Muscle of leg (tissue), 16 donors: ENCODE measurements at places on chromosomes 1 and 21. TPM values are rescaled to one million over a fixed set of nuclear protein-coding genes. Genes with fewer than 3 reads are reported as not detected.

The NUF2 gene
- 10.1 TPM for total RNA-seq

The BRINP3 gene
- total RNA-seq = 2.5 TPM

The PSRC1 gene
- 11.4 TPM for total RNA-seq

The LAPTM5 gene
- total RNA-seq = 5.6 TPM

The PTAFR gene
- 1.6 TPM for total RNA-seq

The VASH2 gene
- 25.3 TPM for total RNA-seq

DNA sequence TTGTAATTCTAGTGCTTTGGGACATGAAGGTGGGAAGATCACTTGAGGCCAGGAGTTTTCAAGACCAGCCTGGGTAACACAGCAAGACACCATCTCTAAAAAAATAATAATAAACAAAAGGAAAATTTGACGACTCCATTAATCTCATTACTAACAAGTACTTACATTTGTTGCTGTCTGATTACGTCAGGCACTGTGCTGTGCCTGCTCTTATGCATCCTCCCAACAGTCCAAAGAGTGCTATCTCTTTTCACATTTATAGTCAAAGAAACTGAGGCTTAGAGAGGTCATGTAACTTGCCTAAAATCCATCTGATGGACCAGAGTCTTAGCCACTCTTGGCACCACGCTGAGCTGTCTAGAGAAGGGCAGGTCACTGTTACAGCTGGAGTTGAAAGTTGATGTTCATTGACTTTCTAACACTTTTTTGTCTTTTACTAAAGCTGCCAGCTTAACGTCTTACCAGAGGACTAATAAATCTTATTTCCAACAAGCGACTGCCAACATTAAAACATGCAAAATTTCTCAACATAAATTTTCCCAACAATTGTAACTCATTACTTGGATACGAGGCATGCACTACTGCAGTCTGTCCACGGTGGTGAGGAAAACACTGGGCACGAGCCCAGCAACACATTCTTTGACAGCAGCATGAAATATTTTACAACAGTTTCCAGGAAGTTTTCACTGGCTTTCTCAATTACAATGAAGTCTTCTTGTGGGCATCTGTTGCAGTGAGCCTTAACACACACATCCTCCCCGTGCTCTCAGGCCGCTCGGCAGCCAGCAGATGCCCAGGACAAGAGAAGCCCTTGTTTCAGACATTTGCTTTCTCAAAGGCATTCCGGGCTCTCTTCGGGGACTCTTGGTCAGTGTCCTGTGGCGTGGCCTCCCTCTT lies 262.9 kb upstream of the PROX1 start:
- no peaks in the 10 kb centered on the region for H3K36me3 ChIP-seq
- peaks cover 15% of the 10 kb centered on the region for H3K4me1 ChIP-seq
- H3K4me3 ChIP-seq = no peak overlapping the region
- H3K27ac ChIP-seq = peak overlapping the region; percentile 88

- H3K27ac ChIP-seq = no peak overlapping the region
- H3K36me3 ChIP-seq = no peaks in the 10 kb centered on the region
- peaks cover 11% of the 10 kb centered on the region for H3K4me1 ChIP-seq
- H3K27me3 ChIP-seq = no peaks in the 10 kb centered on the region
- DNase-seq = no peak
- H3K4me3 ChIP-seq = no peak overlapping the region
These were observed 80.6 kb upstream of the C1orf105 start for GRCh38 chr1:172339842-172340241.

DNA sequence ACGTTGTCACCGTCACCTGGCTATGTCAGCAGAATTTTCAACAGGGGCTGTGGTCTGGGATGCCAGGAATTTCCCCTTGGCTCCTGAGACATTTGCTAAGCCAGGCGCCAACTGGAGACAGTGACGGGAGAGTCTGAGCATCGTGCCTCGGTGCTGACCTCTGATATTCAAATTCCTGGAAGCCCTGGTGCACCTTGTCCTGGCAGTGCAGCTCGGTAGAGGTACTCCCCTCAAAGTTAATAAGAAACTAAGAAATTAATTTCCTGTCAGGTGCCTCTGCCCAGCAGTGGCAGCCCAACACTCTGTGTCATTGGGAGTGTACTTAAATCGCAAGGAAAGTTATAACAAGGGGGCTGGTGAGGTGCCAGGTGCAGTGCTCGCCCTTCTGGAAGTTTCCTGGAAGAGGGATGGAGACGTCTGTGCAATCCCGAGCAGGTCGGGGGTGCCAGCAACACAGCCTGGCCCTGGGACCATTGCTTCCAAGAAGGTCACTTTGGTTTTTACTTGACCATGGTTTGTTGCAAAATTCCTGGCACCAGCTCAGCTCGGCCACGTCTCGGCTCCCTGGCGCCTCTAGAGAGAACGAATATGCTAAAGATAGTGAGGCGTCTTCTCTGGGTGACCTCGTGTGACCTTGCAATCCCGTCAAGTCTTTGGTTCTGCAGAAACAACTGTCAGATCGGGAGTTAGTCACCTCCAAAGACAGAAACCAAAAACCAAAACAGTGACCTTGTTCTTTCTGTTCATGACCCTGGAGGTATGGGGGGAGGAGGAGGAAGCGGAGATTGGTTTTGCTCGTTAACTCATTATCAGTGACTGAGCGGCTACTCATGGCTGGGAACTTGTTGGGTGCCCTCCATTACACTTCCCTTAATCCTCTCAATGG lies 149.5 kb upstream of the VAMP3 start:
- no peaks in the 10 kb centered on the region for H3K36me3 ChIP-seq
- H3K27ac ChIP-seq = no peak overlapping the region
- peaks cover 7% of the 10 kb centered on the region for H3K27me3 ChIP-seq
- no peaks in the 10 kb centered on the region for H3K4me1 ChIP-seq
- DNase-seq = no peak

GRCh38 chr1:147794570-147794969 lies 34.2 kb upstream of the GJA5 start:
- H3K4me3 ChIP-seq = no peak overlapping the region
- no peaks in the 10 kb centered on the region for H3K36me3 ChIP-seq
- H3K27me3 ChIP-seq = no peaks in the 10 kb centered on the region

- DNase-seq = no peak
- H3K4me3 ChIP-seq = no peak overlapping the region
- no peaks in the 10 kb centered on the region for H3K4me1 ChIP-seq
- no peaks in the 10 kb centered on the region for H3K36me3 ChIP-seq
- H3K27me3 ChIP-seq = no peaks in the 10 kb centered on the region
These were observed 19.1 kb downstream of the SELP start for GRCh38 chr1:169610858-169611257.

GRCh38 chr21:23021481-23021880 lies 2023.3 kb downstream of the NCAM2 start:
- H3K36me3 ChIP-seq = no peaks in the 10 kb centered on the region
- no peaks in the 10 kb centered on the region for H3K4me1 ChIP-seq
- H3K27me3 ChIP-seq = no peaks in the 10 kb centered on the region
- H3K27ac ChIP-seq = no peak overlapping the region

GRCh38 chr1:179053486-179053885 lies 27.8 kb downstream of the FAM20B start:
- no peak overlapping the region for H3K27ac ChIP-seq
- no peaks in the 10 kb centered on the region for H3K27me3 ChIP-seq
- DNase-seq = no peak
- H3K36me3 ChIP-seq = peaks cover 15% of the 10 kb centered on the region

GRCh38 chr1:150161747-150162581 lies 12.2 kb downstream of the PLEKHO1 start:
- peak; percentile 47 for DNase-seq
- H3K36me3 ChIP-seq = peaks cover 38% of the 10 kb centered on the region
- peaks cover 34% of the 10 kb centered on the region for H3K4me1 ChIP-seq
- H3K27me3 ChIP-seq = no peaks in the 10 kb centered on the region
- H3K4me3 ChIP-seq = no peak overlapping the region
- H3K27ac ChIP-seq = peak overlapping the region; percentile 97

DNA sequence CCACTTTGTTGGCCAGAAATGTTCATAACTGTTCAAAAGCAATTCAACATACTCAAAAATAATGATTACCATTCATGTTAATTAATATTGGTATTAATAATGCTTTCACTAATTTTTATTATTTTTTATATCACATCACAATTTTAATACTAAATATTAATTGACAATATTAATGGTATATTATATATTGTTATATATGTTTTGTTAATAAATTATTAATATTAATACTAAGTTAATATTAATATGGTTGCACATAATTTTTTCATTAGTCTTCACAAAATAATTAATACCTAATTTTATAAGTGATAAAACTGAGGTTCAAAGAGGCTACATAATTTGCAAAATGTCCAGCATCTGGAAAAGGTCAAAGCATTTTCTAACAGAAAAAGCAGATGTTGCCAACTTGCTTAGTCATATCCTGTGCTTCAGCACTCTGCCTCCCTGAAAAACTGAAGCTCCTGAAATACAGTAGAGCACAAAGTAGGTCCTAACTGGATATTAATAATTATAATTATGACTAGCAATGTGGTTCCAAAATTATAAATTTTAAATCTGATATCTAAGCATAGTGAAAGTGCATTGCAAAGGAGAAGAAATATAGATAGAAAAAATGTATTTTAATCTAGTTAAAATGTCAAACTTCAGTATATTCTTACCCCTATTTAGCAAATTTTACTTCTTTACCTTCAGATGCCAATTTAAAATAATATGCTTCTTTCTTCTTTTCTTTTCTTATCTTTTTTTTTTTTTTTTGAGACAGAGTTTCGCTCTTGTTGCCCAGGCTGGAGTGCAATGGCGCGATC lies 123.2 kb upstream of the TNFSF4 start:
- H3K27ac ChIP-seq = no peak overlapping the region
- H3K4me1 ChIP-seq = peaks cover 2% of the 10 kb centered on the region
- H3K36me3 ChIP-seq = no peaks in the 10 kb centered on the region

DNA sequence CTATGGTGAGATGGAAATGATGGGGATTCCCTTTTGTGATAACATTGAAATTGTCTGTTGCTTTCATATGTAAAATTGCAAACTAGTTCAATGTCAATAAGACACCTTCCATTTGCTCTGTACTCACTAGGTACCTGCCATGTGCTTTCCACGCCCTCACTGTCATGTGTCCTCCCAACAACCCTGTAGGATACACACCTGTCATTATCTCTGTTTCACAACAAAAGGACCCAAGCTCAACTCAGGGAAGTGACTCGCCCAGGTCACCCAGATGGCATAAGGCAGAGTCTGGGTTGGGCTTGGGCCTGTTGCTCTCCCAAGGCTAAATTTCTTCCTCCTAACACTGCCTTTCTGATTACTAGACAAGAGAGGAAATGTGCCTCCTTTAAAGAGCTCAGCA lies 45.3 kb upstream of the MCOLN3 start:
- no peak overlapping the region for H3K4me3 ChIP-seq
- H3K4me1 ChIP-seq = no peaks in the 10 kb centered on the region

GRCh38 chr21:27219068-27219467 lies 252.2 kb upstream of the ADAMTS5 start:
- no peaks in the 10 kb centered on the region for H3K36me3 ChIP-seq
- no peaks in the 10 kb centered on the region for H3K27me3 ChIP-seq
- no peaks in the 10 kb centered on the region for H3K4me1 ChIP-seq
- no peak for DNase-seq
- no peak overlapping the region for H3K4me3 ChIP-seq

- no peak overlapping the region for H3K27ac ChIP-seq
- H3K36me3 ChIP-seq = no peaks in the 10 kb centered on the region
- DNase-seq = no peak
- H3K27me3 ChIP-seq = no peaks in the 10 kb centered on the region
These were observed 2019.8 kb downstream of the NCAM2 start for GRCh38 chr21:23017989-23018388.

DNA sequence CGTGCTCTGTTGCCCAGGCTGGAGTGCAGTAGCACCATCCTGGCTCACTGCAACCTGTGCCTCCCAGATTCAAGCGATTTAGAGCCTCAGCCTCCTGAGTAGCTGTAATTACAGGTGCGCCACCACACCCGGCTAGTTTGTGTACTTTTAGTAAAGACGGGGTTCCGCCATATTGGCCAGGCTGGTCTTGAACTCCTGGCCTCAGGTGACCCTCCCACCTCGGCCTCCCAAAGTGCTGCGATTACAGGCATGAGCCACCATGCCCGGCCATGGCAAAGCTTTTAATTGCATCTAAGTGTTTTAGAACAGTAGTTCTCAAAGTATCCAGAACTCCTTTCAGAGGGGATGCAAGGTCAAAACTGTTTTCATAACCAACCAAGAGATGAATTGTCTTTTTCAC lies 25.1 kb upstream of the IFNGR2 start:
- peaks cover 14% of the 10 kb centered on the region for H3K4me1 ChIP-seq
- H3K27ac ChIP-seq = no peak overlapping the region
- no peak for DNase-seq
- no peak overlapping the region for H3K4me3 ChIP-seq
- no peaks in the 10 kb centered on the region for H3K36me3 ChIP-seq
- H3K27me3 ChIP-seq = peaks cover 5% of the 10 kb centered on the region

DNA sequence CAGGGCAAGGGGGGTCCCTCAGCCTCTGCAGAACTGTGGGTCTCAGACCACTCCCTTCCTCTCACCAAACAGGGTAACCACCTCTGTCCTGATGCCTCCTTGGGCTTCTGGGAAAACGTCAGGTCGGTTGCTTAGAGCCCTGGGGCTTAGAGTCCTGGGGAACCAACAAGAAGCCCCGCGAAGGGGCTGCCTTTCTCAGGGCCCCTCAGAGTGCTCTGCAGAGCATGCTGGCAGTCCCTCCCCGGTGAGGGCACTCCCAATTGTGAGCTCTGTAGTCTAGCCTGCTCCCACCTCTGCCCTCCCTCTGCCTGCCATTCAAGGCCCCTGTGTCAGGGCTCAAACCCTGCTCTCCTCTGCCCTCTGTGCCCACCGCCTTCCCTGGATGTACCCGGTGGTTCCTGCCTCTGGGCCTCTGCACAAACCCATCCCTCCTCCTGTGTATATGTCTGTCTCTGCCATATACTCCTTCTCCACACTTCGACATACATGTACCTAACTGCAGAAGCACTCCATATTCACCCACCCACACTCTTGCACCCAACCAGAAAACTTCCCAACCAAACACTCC lies 92.3 kb downstream of the DMRTB1 start:
- no peaks in the 10 kb centered on the region for H3K27me3 ChIP-seq
- no peaks in the 10 kb centered on the region for H3K36me3 ChIP-seq
- no peaks in the 10 kb centered on the region for H3K4me1 ChIP-seq
- H3K4me3 ChIP-seq = no peak overlapping the region

DNA sequence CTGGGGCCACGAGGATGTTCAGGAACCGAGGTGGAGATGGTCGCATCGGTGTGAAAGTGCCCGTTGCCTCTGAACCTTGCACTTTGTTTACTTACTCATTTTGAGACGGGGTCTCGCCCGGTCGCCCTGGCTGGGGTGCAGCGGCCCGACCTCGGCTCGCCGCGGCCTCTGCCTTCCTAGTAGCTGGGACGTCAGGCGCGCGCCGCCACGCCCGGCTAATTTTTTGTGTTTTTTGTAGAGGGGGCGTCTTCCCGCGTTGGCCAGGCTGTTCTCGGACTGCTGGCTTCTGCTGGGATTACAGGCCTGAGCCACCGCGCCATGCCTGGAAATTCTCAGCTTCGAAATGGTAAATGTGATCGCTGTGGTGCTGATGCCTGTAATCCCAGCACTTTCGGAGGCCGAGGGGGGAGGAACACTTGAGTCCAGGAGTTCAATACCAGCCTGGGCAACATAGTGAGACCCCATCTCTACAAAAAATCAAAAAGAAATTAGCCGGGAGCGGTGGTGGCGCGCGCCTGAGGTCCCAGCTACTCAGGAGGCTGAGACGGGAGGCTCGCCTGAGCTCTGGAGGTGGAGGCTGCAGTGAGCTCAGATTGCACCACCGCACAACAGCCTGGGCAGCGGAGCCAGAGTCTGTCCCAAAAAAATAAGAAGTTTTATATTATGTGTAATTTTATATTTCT lies 684 bp upstream of the MRPL20 start:
- no peaks in the 10 kb centered on the region for H3K27me3 ChIP-seq
- peak overlapping the region; percentile 18 for H3K27ac ChIP-seq
- no peak for DNase-seq
- peak overlapping the region; percentile 88 for H3K4me3 ChIP-seq
- H3K4me1 ChIP-seq = peaks cover 21% of the 10 kb centered on the region
